ENCODE measurements at places on chromosomes 2 and 18. TPM values are rescaled to one million over a fixed set of nuclear protein-coding genes. Genes with fewer than 3 reads are reported as not detected.
A peak's percentile ranks its signal among the peaks of the same experiment; 100 is the strongest.

CNDP1 gene
- total RNA-seq: not detected

KIF5C gene
- 3.3 TPM for total RNA-seq

GPR45 gene
- not detected for total RNA-seq

- peaks cover 8% of the 10 kb centered on the region for H3K27me3 ChIP-seq
- H3K36me3 ChIP-seq: no peaks in the 10 kb centered on the region
- no peak for DNase-seq
- H3K4me1 ChIP-seq: no peaks in the 10 kb centered on the region
- no peak overlapping the region for H3K4me3 ChIP-seq
- no peak overlapping the region for H3K27ac ChIP-seq
Observed at GRCh38 chr2:173659509-173659908, 304.8 kb downstream of the CDCA7 start.

DNA sequence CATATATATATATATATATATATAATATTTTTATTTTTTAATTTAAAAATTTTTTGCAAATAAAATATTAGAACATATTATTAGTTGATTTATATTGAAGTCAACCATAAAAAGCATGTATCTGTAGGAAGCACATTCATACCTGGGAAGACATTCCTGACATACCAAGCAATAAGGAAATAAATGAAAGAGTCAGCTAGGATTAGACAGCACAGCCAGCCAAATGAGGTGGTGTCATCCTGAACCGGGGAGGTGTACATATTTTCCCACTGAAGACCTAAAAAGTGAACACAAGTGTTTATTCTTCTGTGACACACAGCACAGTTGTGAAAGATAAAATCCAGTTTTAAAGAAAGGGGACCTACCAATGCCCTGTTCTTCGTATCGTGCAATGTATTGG, 149.2 kb downstream of the ABCA12 start:
- no peak overlapping the region for H3K27ac ChIP-seq
- DNase-seq: no peak
- H3K4me1 ChIP-seq: no peaks in the 10 kb centered on the region
- no peak overlapping the region for H3K4me3 ChIP-seq

DNA sequence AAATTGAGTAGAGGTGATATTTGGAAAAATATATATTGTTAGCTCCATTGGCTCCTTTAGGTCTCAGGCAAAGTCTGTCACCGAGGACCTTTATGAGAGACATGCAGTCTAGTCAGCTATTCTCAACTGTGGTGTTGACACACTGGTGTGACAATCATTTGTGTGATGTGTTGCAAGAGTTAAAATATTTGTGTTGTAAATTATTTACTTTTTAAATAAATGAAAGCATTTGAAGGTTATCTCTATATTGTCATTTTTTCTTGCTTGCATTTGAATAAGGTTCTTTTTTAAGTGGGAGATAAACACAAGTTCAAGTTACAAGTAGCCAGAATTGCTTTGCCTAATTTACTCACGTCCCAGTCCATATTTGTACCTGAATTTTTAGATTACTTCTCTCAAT, 4.3 kb downstream of the REL start:
- no peak for DNase-seq
- H3K36me3 ChIP-seq: no peaks in the 10 kb centered on the region
- H3K27me3 ChIP-seq: no peaks in the 10 kb centered on the region
- peaks cover 52% of the 10 kb centered on the region for H3K4me1 ChIP-seq

NDC80 gene
- total RNA-seq: 0.57 TPM

DNA sequence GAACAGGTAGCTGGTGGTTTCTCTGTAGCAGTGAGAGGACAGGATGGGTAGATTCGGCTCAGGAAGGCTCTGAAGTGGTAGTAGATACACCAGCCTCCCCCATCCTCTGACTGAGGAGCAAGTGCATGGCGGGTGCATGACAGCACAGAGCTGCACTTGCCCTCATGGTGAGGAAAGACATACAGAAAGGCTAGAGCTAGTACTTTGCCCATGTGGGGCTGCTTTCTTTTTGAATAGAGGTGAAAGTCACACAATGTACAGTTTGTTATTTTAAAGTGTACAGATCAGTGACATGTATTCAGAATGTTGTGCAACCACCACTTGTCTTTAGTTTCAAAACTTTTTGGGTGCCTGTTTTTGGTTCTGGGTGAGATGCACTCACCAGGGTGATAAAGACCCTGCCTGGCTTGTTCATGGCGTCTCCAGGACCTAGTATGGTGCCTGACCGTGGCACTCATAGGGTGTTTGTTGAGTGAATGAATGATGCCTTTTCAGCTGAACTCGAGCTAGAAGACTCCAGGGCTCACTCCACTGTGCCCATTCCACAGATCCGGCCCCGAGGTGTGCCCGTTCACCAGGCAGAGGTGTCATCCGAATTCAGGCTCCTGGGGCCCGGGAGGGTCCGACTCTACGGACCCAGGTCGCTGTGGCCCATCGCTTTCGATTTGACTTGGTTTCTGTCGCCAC, 421 bp upstream of the VAMP5 start:
- no peak for DNase-seq
- peak overlapping the region; percentile 76 for H3K4me3 ChIP-seq
- peak overlapping the region; percentile 91 for H3K27ac ChIP-seq
- H3K27me3 ChIP-seq: no peaks in the 10 kb centered on the region
- peaks cover 71% of the 10 kb centered on the region for H3K4me1 ChIP-seq
- no peaks in the 10 kb centered on the region for H3K36me3 ChIP-seq

NEU2 gene
- total RNA-seq: not detected

CFC1 gene
- not detected for total RNA-seq

GRCh38 chr2:174153757-174154680, 94.3 kb downstream of the OLA1 start:
- DNase-seq: no peak
- H3K27me3 ChIP-seq: no peaks in the 10 kb centered on the region
- peak overlapping the region; percentile 15 for H3K27ac ChIP-seq
- peaks cover 18% of the 10 kb centered on the region for H3K4me1 ChIP-seq
- H3K36me3 ChIP-seq: no peaks in the 10 kb centered on the region

- no peak overlapping the region for H3K4me3 ChIP-seq
- peak overlapping the region; percentile 42 for H3K27ac ChIP-seq
- no peak for DNase-seq
- H3K4me1 ChIP-seq: peaks cover 49% of the 10 kb centered on the region
Observed at GRCh38 chr2:85269959-85270358, 57.8 kb downstream of the TGOLN2 start.

- no peak overlapping the region for H3K4me3 ChIP-seq
- DNase-seq: peak; percentile 95
- no peaks in the 10 kb centered on the region for H3K27me3 ChIP-seq
- peak overlapping the region; percentile 30 for H3K27ac ChIP-seq
Observed at GRCh38 chr2:11582862-11583752, 49.3 kb downstream of the GREB1 start.

DNA sequence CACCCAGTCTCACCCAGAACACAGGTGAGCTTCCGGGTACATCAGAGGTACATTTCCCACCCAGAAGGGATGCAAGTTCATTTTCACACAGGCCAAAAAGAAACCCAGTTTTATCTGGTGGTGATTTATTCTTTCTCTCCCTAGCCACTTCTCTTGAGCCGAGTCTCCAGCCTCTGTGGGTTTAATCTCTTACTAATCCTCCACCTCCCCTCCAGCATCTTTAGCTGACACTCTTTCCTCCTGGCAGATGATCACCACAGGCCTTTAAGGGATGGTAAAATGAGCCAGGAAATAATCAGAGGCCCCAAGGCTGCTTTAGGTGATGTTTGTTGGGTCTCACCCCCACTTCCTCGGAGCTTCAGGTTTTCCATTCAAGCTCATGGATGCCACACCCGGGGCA, 145.7 kb upstream of the DLX2 start:
- DNase-seq: no peak
- H3K4me1 ChIP-seq: peaks cover 6% of the 10 kb centered on the region
- H3K36me3 ChIP-seq: no peaks in the 10 kb centered on the region
- H3K27ac ChIP-seq: no peak overlapping the region
- H3K27me3 ChIP-seq: no peaks in the 10 kb centered on the region
- H3K4me3 ChIP-seq: no peak overlapping the region

- peaks cover 17% of the 10 kb centered on the region for H3K4me1 ChIP-seq
- H3K27ac ChIP-seq: peak overlapping the region; percentile 79
- no peaks in the 10 kb centered on the region for H3K27me3 ChIP-seq
- no peak overlapping the region for H3K4me3 ChIP-seq
- H3K36me3 ChIP-seq: no peaks in the 10 kb centered on the region
Observed at GRCh38 chr2:85523062-85523902, 15.7 kb upstream of the MAT2A start.

GRCh38 chr2:183014005-183014404, 24.3 kb downstream of the NCKAP1 start:
- no peak overlapping the region for H3K4me3 ChIP-seq
- no peak for DNase-seq
- H3K27ac ChIP-seq: no peak overlapping the region
- no peaks in the 10 kb centered on the region for H3K36me3 ChIP-seq

- no peaks in the 10 kb centered on the region for H3K27me3 ChIP-seq
- no peaks in the 10 kb centered on the region for H3K36me3 ChIP-seq
- no peak overlapping the region for H3K4me3 ChIP-seq
- peak overlapping the region; percentile 88 for H3K27ac ChIP-seq
- peaks cover 65% of the 10 kb centered on the region for H3K4me1 ChIP-seq
Observed at GRCh38 chr2:235638541-235639427, 144.9 kb downstream of the AGAP1 start.

TWIST2 gene
- 47.9 TPM for total RNA-seq

RALB gene
- 50.9 TPM for total RNA-seq

DNA sequence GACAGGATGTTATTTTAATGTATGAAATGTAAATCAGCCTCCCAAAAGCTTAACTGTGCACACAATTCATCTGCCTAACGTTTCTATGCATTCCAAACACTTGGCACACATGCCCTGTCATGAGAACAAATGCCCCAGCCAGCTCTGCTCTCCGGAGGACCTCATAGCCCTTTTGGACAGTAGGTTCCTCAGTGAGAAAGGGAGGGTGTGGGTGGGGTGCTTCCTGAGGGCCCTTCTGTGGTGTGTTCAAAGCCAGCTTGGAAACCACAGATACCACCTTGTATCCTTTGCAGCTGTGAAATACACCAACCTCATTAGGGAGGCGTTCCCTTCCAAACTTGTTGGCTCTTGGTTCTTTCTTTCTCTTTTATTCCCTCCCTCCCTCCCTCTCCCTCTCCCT, 102.2 kb upstream of the ASB18 start:
- H3K36me3 ChIP-seq: no peaks in the 10 kb centered on the region
- H3K4me3 ChIP-seq: no peak overlapping the region
- DNase-seq: peak; percentile 90
- H3K27me3 ChIP-seq: no peaks in the 10 kb centered on the region
- H3K4me1 ChIP-seq: no peaks in the 10 kb centered on the region
- H3K27ac ChIP-seq: no peak overlapping the region

SIX2 gene
- total RNA-seq: 1.7 TPM

DNA sequence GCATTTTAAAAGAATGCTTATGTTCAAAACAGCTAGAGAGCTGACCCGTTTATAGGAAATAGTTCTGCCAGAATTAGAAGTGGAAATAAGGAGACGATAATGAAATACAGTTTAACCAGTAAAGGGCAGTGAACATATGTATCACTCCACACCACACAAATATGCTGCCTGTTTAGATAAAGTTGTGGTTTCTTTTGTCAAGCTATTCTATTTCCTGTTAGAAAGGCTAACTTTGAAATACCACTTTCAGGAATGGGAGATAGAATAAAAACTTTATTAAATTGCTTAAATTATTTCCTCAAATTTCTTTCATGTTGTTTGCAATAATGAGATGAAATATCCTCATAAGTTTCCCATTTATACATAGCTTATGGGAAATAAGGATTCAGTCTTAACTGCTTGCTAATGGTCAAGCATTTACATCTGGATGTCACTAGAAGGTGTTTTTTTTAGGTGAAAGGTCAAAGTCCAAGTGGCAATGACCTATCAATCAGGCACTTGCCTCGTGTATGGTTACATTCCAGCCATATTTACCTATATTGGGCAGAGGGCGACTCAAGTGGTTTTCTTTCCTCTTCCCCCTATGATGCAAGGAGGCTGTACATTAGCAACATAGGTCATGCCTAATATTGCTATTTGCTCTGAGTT, 148.9 kb downstream of the ZEB2 start:
- no peaks in the 10 kb centered on the region for H3K27me3 ChIP-seq
- H3K4me3 ChIP-seq: no peak overlapping the region
- H3K36me3 ChIP-seq: no peaks in the 10 kb centered on the region
- peaks cover 7% of the 10 kb centered on the region for H3K4me1 ChIP-seq
- H3K27ac ChIP-seq: no peak overlapping the region

DNA sequence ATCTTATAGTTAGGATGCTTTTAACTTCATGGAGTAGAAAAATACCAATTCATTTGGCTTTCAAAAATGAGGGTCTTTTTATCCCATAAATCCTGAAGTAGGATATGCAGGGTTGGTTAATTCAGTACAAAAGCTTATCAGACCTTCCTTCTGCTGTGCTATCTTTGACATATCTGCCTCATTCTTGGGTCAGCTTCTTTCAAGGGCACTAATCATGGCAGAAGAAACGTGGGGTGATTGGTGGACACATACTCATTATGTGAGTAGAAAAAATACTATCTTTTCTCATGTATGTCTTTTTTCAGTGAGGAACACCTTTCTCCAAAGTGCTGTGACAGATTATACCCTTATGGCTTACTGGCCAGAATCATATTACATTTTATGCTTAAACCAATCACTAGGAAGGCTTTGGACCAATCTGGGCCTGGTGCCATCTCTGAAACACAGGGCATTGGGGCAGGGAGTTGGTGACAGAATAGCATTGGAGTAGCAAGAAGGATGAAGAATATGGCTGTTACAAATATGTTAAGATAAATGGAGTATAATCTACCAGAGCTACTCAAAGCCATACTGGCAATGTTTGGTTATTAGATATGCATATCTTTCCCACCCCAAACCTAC, 10.1 kb downstream of the UGP2 start:
- H3K27me3 ChIP-seq: no peaks in the 10 kb centered on the region
- H3K36me3 ChIP-seq: peaks cover 6% of the 10 kb centered on the region
- DNase-seq: no peak
- H3K4me1 ChIP-seq: peaks cover 45% of the 10 kb centered on the region
- H3K27ac ChIP-seq: no peak overlapping the region

- H3K27me3 ChIP-seq: no peaks in the 10 kb centered on the region
- no peak for DNase-seq
Observed at GRCh38 chr2:18752022-18752493, 162.7 kb upstream of the NT5C1B start.

DNA sequence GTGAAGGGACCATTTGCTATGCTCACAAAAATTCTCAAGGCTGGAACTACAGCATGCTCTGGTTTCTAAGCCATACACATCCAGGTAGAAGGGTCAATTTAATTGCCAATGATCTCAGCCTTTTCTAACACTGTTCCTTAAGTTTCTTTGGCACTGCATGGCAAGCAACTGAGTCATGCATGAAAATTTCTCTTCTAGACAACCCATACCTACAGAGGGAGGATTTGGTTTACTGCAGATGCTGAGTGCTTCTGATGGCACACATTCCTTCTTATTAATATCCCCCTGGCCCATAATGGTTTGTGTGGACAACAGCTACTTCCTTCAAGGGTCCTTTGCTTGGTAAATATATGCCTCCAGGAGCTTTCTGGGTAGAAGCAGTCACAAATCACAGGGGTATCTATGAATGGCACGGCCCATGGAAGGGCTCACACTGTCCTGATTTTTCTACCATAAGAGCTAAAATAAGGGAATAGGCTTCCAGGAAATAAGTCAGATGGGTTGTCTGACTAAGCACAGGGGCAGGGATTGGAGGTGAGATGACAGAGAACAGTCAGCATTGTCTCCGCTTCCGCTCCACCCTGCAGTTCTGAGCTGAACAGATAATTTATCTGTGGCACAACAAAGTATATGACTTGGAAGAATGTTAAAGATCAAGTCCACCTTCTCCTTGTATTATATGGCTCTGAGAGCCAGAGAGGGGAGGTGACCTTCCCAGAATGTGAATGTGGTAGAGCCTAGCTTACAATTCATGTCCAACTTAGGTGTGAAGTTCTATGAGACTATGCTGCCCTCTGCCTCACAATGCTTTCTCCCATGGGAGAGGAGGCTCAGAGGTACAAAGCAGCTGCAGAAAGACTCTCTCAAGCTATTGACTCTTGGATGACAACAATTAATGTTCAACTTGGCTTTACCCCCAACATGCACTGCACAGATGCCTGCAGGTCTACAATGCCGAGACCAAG, 199.2 kb upstream of the TNP1 start:
- no peaks in the 10 kb centered on the region for H3K36me3 ChIP-seq
- no peak overlapping the region for H3K4me3 ChIP-seq
- DNase-seq: no peak

Data from esophagus muscularis mucosa (tissue), 4 donors.